ENCODE measurements at places on chromosomes 7 and 10. TPM values are rescaled to one million over a fixed set of nuclear protein-coding genes. Genes with fewer than 3 reads are reported as not detected.

- DNase-seq, result no peak
Observed at GRCh38 chr7:49308787-49309186, 384.4 kb downstream of the CDC14C start.

DNA sequence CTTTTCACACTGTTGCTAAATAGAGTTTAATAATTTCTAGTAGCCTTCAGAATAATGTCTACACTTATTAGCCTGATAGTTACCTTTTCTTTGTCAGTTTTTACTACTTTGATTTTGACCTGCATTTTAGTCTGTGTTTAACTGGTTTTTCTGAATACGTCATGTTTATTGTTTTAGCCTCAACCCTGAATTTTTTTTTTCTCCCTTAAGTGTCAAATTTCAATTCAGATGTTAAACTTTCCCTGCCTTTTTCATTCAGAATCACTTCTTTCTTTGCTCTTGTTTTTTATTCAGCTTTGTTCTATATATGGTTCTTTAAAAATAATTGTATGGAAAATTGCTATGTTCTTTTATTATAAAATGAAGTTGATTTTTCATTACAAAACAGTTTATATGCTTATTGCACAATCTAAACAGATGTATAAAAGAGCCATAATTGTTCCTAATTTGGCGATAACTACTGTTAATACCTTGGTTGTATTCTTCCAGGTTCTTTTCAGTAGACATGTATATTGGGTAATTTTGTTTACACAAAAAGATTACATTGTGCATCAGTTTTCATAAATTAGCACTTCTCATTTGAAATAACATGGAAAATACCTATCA lies 159.7 kb downstream of the ADK start:
- no peak for DNase-seq

- DNase-seq, result no peak
Observed at GRCh38 chr7:79713276-79713675, 259.8 kb upstream of the MAGI2 start.

PRSS37 gene
- 1.6 TPM for polyA plus RNA-seq

C10orf53 gene
- polyA plus RNA-seq, result not detected

Measured in right lung (tissue), 10 donors.